ENCODE measurements at places on chromosomes 16 and 17.

GRCh38 chr16:88121886-88122580 lies 170.8 kb downstream of the BANP start:
- no peak for DNase-seq

- no peak for DNase-seq
Observed at GRCh38 chr16:13858873-13859580, 60.9 kb upstream of the ERCC4 start.

- DNase-seq, result no peak
Observed at GRCh38 chr16:8591451-8591850, 1.1 kb upstream of the TMEM114 start.

DNA sequence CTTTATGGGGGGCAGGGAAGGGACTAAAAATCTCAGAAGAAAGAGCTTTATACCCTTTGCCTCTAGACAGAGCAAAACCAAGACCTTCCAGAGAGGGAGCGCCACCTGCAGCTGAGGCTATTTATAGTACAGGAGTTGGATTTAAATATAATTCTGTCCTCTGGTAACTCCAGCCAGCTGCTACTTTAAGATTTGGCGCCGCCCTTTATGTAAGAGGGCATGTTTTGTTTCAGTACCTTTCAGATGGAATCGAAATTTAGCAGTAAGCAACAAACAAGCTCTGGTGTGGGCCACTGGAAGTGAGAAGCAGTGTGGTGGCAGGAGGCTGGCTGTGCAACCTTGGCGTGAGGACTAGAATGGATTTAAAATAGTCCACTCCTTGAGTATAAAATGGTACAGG lies 5.2 kb upstream of the GUCY2D start:
- DNase-seq, result peak; percentile 54

DNA sequence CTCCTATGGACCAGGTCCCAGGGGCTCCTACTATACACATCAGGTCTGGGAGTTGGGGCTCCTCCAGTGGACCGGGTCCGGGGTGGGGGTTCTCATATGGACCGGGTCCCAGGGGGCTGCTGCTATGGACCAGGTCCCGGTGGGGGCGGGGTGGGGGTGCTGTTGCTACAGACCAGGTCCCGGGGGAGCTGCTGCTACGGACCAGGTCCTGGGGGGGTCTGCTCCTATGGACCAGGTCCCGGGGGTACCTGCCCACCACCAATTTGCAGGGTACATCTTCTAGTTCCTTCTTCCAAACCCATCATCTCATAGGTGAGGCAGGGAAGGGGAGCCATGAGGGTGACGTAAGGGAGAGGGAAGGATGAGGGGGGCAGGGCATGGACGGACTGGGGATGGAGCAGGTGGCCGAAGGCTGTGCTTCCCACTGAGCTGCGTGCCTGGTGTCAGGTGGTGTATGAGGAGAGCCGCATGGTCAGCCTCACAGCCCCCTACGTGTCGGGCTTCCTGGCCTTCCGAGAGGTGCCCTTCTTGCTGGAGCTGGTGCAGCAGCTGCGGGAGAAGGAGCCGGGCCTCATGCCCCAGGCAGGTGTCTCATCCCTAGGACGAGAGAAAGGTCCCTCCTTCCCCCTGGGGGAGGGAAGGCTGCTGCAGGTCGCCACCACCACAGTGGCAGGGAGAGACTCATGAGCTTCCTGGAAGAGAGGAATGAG lies 6.6 kb downstream of the ENDOV start:
- DNase-seq, result no peak

GRCh38 chr17:31286587-31286986 lies 10.5 kb downstream of the OMG start:
- no peak for DNase-seq

DNA sequence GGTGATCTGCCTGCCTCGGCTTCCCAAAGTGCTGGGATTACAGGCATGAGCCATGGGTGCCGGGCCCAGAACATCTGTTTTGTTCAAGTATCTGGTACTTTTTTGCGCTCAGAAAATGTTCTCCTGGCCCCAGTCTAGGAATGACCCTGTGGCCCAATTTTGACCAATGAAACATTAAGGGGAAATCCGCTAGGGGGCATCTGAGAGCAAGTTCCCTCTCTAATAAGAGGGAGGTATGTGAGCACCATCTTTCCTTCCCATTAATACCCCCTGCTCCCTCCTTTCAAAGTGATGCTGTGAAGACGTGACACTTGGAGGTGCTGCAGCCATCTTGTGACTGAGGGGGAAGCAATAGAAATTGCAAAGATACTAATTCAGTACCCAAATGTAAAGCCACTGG lies 16.5 kb upstream of the CLEC3A start:
- no peak for DNase-seq

- DNase-seq, result no peak
Observed at GRCh38 chr17:60559659-60559994, 33.6 kb upstream of the APPBP2 start.

GRCh38 chr17:28475151-28475900 lies 1.9 kb downstream of the SLC13A2 start:
- no peak for DNase-seq

DNA sequence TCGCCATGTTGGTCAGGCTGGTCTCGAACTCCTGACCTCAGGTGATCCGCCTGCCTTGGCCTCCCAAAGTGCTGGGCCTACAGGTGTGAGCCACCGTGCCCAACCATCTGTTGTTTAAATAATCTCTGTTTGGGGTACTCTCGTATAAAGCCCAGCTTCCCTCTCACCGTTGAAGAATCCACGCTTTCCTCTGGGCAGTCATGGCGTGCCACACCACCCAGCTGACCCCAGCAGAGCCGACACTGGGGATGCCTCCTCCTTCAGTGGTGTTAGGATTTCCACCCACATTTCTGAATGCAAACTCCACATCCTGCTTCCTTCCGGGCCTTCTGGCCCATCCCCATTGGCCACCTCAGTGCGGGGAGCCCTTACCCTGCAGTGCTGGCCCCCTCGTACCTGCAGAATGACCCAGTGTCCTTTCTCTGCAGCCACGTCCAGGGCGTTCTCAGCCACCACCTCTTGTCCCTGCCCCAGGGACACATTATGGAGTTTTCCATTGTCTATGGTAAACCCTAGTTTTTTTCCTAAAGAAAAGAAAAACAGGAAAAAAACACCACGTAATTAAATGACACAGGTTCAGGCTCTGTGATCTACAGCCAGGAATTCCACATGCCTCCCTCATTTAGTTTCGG lies 60.4 kb downstream of the PGS1 start:
- no peak for DNase-seq

DNA sequence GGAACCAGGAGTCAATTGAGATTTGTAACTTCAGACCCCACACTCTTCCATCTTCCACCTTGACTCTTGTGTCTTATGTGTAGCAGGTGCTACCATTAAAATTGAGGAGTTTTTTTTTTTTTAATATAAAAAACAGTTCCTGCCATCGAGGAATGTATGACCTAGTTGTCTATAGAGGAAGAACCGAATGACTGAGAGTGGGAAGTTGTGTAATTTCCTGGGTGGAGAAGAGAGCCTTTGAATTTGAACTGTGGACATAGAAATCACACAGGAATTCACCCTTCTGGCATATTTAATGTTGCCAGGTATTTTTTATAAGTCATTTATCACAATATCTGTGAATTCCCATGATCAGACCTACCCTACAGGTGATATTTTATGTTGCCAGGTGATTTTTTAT lies 22.0 kb downstream of the SP2 start:
- no peak for DNase-seq

- no peak for DNase-seq
Observed at GRCh38 chr17:76697702-76698465, 12.9 kb downstream of the MXRA7 start.

DNA sequence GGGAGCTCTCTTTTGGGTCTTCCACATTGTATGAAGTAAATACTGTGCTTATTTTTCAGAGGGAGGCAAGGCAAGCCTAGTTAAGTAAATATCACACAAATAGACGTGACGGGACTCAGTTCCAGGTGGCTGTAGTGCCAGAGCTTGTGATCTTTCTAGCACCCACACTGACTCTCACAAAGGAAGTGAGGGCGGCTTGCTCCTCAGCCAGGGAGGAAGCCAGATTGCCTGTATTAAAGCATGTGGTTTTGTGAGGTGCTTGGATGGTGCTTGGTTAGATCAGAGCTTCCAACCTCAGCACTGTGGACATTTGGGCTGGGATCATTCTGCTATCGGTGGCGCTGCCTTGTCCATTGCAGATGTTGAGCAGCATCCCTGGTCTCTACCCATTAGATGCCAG lies 80.1 kb downstream of the VAT1L start:
- peak; percentile 21 for DNase-seq

GRCh38 chr16:84013787-84014569 lies 28.6 kb downstream of the SLC38A8 start:
- peak; percentile 74 for DNase-seq

- DNase-seq, result no peak
Observed at GRCh38 chr16:10590342-10590741, 9.9 kb upstream of the EMP2 start.

DNA sequence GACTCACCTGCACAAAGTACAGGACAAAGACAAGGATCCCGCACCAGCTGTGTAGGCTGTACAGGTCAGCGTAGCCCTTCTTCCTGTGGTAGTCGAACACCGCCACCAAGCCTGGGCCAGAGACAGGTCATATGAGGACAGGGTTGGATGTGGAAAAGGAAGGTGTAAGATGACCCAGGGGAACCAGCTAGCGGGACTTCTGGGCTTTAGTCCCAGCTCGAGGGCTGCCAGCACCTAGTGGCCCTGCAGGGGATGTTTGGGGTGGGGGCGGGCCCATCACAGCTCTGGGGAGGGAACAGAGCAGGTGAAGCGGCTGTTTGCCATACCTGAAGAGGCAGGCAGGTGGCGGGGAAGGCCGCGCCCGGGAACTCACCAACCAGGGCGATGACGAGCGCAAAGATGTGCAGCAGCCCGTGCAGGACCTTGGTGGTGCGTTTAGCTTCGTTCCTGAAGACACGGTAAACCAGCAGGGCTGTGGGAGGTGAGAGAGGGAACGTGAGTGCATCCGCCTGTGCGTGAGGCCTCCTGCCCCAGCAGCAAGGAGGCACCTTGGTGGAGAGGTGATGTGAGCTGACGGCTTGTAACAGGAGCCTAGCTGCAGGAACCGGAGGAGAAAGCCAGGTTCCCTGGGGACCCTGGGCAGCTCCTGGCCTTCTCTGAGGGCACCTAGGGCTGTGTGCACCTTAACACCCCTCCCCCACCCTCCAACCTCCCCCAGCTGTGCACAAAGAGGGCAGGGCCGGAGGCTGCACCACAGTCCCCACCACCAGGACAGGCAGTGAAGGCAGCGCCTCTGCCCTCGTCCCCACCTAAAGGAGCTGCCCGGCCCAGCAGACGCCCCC lies 10.2 kb downstream of the CYB561 start:
- DNase-seq, result no peak

DNA sequence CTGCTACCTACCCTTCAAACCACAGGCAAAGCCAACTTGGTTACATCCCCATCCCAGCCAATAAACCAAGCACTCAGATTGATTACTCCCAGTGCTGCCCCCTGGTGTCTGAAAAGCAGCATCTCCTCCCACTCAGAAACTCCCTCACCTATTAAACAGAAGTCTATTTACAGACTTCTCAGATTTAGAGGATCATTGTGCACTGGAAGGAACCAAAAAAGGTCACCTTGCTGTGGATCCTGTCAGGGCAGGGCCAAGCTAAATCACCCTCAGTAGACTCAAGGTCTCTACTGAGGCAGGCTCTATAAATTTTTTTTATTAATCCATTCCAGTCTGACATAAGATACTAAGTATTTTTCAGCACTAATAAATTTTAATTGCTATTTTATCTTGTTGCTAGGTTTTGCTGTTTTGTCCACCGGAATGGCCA lies 17.6 kb downstream of the HIGD1B start:
- peak; percentile 69 for DNase-seq

DNA sequence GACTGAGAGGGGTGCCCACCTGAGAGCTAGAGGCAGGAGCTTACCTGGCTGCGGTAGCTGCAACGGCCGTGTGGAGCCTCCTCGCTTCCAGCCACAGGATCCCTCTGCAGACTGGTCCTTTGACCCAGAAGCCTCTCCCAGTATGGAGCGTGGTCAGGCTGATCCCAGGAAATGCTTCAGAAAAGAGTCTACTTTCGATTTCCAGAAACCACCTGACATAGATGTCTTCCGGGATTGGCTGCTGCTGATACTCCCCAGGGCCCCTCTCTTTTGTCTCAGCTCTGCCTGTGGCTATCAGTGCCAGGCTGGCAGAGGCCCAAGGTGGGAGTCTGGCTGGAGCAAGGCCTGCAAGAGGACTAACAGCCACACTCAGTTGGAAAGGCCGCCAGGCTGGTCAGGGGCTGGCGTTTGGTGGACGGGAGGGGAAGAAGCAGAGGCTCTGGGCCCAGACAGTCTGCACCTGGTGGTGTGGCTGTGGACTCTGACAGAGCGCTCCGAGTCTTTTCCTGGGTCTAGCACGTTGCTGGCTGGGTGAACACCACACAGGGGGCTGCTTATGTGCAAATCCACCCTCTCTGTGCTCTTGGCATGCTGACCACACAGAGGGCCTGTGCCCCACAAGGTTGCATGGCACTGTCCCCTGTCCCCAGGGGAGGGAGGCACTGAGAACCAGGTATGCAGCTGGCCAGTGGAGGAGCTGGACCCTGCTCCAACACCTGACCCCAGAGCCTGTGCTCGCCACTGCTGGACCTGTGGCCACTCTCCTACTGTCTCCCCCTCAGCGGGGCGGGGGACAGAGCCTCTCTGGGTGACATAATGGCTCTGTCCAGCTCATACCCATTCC lies at the start of gene LGALS3BP:
Gene LGALS3BP, minus strand, starts transcription at position 144 of the 844 bp plus-strand sequence. CDS start 2,732 bp downstream, outside the sequence.
- peak; percentile 52 for DNase-seq
